ENCODE measurements at places on chromosomes 3 and 15. TPM values are rescaled to one million over a fixed set of nuclear protein-coding genes. Genes with fewer than 3 reads are reported as not detected.

UPK1B gene
- 0.36 TPM for total RNA-seq

NUP210 gene
- total RNA-seq, result under 0.01 TPM

NPRL2 gene
- 22.1 TPM for total RNA-seq

SMARCC1 gene
- total RNA-seq, result 46.3 TPM

PLA2G4F gene
- total RNA-seq, result not detected

AGBL1 gene
- total RNA-seq, result not detected

UROC1 gene
- not detected for total RNA-seq

CRBN gene
- 62.5 TPM for total RNA-seq

ANKUB1 gene
- total RNA-seq, result not detected

EPHA6 gene
- not detected for total RNA-seq

SUSD5 gene
- 11.2 TPM for total RNA-seq

C3orf85 gene
- total RNA-seq, result not detected

ABHD2 gene
- total RNA-seq, result 115 TPM

DENND6A gene
- total RNA-seq, result 27.1 TPM

APOD gene
- total RNA-seq, result 1.4 TPM

DNA sequence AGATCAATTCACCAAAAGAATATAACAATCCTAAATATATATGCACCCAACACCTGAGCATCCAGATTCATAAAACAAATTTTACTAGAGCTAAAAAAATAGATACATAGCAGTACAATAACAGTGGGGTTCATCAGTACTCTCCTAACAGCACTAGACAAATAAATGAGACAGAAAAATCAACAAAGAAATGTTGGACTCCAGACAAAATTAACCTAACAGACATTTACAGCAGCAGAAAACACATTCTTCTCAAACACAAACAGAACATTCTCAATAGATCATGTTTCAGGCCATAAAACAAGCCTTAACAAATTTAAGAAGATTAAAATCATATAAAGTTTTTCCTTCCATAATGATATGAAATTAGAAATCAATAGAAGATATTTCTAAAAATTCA lies 124.8 kb upstream of the NECTIN3 start:
- DNase-seq, result no peak

DNA sequence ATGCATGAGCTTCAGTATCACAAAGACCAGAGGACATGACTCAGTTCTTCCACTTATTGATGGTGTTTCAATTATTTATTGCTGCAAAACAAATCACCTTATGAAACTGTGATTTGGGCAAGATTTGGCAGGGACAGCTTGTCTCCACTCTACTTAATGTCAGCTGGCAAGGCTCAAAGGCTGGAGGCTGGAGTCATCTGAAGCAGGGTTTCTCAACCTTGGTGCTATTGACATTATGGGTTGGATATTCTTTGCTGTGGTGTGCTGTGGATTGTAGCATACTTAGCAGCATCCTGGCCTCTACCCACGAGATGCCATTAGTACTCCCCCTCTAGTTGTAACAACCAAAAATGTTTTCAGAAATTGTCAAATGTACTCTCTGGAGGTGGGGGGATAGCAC lies 138.8 kb upstream of the PEX5L start:
- no peak for DNase-seq

DNA sequence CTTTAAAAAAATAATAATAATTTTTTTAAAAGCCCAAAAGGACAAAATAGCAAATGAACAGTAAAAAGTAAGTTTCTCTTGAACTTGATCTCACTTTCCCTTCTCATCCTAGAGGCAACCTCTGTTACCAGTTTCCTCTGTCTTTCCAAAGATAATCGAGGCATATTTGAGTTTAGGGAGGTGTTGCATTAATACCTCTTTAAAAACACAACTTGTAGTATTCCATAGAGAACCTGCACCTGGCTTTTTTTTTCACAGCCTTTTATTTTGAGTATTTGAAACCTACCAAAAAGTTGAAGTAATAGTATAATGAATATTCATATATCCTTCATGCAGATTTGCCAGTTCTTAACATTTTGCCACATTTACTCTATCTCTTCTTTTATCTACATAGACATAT lies 9.1 kb downstream of the CSK start:
- peak; percentile 52 for DNase-seq

- no peak for DNase-seq
These were observed 31.0 kb downstream of the NXPE3 start for GRCh38 chr3:101810022-101810418.

GRCh38 chr15:63698692-63699091 lies 101.5 kb downstream of the FBXL22 start:
- no peak for DNase-seq

- DNase-seq, result peak; percentile 99
These were observed at the start of gene ZSCAN2 for GRCh38 chr15:84600687-84601554. Gene ZSCAN2 (plus strand): TSS chr15:84601009. CDS start chr15:84603928, 2,919 bp downstream.

- DNase-seq, result no peak
These were observed 640.4 kb upstream of the CADM2 start for GRCh38 chr3:84318273-84318809.

- no peak for DNase-seq
These were observed 20.4 kb downstream of the STARD5 start for GRCh38 chr15:81303244-81304225.

- no peak for DNase-seq
These were observed 281.4 kb downstream of the THSD4 start for GRCh38 chr15:71396536-71397125.

DNA sequence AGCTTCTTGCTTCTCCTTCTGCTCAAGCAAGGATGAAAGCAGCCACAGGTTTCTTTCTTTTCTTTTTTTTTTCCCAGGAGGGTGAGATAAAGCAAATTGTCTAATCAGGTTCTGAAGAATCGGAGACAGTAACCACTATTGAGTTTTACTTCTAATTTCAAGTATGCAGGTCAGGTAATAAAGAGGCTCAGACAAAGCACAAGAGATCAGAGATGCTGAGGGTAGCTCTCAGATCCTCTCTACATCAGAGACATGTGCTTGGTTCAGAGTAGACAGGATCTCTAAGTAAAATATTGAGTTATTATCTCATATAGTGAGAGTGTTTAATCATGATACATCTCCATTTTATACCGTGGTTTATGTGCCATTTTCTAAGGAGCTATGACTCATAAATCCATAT lies 168.5 kb downstream of the NFKBIZ start:
- no peak for DNase-seq

DNA sequence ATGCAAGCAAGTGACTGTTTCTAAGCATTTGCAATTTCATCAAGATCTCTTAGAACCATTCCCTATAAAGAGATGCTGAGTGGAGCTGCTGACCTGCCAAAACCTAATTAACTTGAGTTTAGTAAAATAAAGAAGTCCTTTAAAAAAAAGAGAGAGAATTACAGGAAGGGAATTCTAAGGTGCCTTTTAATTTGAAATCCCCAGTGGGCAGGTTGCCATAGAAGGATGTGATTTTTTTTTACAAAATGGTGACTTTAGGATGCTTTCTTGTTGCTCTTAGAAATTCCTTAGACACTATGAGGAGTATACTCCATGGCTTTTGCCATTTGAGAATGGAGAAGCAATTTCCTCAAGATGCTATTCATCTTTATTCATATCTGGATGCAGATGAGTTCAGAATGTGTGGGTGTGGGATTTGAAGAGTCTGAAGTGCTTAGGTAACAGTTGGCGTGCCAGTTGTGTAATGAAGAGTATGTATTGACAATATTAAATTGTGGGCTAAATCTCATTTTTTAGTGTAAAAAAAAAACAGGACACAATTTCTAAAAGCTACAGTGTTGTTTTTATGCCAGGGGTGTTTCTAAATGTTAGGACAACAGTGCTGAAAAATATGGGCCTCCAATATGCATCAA lies 13.6 kb downstream of the LRRC3B start:
- no peak for DNase-seq

DNA sequence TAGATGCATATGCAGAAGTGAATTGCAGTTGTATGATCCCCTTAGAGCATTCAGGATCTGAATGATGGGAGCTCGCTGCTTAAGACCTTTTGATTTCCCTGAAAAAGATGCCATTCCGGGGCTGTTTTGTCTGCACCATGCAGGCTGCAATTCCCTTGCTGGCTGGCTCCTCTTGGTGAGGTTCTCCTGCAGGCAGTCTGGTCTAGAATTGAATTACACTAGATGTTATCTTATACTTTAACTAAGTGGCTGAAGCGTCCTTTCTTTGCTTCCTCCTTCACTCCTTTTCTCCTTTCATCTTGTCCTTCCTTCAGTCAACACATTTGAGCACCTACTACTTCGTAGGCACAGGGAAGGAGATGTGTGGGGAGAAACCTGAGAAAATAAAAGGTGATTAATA lies 18.6 kb upstream of the MYZAP start:
- DNase-seq, result peak; percentile 19

DNA sequence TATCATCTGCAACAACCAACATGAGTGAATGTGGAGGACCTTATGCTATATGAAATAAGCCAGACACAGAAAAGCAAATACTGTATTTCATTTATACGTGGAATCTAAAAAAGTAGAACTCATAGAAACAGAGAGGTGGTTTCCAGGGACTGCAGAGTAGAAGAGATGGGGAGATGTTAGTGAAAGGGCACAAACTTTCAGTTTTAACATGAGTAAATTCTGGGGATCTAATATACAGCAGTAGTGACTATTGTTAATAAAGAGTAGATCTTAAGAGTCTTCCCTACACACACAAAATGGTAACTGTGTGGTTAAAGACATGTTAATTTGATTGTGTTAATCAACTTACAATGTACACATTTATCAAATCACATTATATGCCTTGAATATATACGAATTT lies 20.9 kb upstream of the MELTF start:
- DNase-seq, result peak; percentile 5

DNA sequence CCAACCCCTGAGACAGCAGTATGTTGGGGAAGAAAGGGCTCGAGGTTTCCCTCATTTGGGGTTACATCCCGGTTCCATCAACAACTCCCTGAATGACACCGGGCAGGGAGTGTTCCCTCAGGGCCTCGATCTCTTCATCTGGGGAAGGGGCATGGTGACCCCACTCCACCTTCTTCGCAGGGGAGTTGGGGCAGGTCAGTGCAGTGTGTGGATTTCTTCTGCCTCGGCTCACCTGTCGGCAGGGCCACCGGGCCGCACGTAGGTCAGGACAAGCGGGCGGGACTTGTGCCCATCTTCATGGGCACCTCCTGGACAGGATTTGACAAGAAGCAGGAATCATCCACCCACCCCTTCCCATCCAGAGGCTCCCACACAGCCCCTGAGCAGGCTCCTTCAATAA lies 17.4 kb downstream of the GRIP2 start:
- DNase-seq, result peak; percentile 15

DNA sequence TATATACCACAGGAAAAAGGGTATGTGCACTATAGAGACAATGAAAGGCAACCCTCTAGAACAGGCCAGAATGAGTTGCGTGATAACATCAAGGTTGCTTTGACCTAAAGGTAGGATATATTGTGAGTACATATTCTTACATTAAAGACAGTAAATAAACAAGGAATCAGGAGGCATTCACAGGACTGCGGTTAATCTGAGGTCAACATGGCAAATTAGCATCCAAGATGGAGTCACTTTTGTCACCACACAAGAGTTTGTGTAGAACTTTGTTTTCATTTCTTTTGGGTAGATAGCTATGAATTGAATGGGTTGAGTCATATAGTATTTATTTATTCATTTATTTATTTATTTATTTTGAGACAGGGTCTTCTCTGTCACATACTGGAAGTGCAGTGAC lies 11.5 kb upstream of the SCAP start:
- no peak for DNase-seq

- DNase-seq, result peak; percentile 92
These were observed 2.6 kb downstream of the FAM43A start for GRCh38 chr3:194688200-194688740.

GRCh38 chr3:116233711-116234357 lies 211.5 kb downstream of the LSAMP start:
- DNase-seq, result no peak

GRCh38 chr3:180980611-180981010 lies 8.9 kb downstream of the DNAJC19 start:
- no peak for DNase-seq

GRCh38 chr15:87604857-87605446 lies 651.6 kb downstream of the NTRK3 start:
- no peak for DNase-seq

DNA sequence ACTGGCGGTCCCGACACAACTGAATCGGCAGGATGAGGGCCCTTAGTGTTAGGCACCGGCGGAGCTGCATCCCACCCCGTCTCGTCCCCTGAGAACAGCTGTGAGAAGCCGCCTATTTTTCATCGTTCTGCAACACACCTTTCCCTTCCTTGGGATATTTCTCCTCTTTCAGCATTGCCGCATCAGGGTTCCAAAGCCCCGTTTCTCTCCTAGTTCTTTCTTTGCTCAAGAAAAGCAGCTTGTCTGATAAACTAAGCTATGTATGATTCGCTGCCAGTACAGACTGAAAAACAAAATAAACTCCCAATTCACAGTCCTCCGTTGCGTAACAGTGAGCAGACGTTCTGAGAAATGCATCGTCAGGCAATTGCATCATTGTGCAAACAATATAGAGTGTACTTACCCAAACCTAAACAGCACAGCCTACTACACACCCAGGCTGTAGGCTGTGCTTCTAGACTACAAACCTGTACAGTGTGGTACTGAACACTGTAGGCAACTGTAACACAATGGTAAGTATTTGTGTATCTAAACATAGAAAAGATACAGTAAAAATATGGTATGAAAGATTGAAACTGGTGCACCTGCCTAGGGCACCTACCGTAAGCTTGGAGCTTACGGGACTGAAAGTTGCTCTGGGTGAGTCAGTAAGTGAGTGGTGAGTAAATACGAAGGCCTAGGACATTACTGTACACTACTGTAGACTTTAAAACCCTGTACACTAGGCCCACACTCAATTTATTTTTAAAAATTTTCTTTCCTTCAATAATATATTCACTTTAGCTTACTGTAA lies 8.9 kb upstream of the ADAMTS17 start:
- DNase-seq, result peak; percentile 86

DNA sequence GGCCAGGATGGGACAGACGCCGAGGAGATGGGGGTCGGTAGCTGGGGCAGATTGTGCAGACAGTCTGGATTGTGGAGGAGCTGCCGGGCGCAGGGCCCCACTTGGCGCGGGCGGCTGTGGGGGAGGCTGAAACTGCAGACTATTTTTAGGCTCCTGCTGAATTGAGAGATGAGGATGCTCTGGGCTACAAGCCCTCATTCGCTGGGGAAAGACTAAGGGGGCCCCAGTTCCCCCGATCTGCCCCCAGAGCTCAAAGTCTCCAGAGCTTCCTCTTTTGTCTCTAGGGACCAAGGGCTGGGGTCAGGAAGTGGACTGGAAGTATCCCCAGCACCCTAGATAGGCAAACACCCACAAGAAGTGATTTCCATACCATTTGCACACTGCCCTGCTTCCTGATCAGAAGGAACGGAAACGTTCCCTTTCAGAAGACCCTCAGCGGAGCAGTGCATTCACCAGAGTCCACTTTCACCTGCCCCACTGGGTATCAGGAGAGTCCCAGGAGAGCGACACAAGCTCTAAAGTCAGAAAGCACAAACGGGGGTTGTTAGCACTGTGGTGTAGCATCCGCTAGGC lies 29.7 kb downstream of the SEMA7A start:
- DNase-seq, result no peak

- no peak for DNase-seq
These were observed 49.3 kb downstream of the TMOD3 start for GRCh38 chr15:51878446-51879386.

- no peak for DNase-seq
These were observed 337.3 kb upstream of the WNT5A start for GRCh38 chr3:55824406-55824805.

Measured in osteoblast (primary cell).